ENCODE measurements at places on chromosomes 4 and X.
A peak's percentile ranks its signal among the peaks of the same experiment; 100 is the strongest.

- no peak for DNase-seq
These were observed 232.2 kb upstream of the UGT8 start for GRCh38 chr4:114366368-114366767.

DNA sequence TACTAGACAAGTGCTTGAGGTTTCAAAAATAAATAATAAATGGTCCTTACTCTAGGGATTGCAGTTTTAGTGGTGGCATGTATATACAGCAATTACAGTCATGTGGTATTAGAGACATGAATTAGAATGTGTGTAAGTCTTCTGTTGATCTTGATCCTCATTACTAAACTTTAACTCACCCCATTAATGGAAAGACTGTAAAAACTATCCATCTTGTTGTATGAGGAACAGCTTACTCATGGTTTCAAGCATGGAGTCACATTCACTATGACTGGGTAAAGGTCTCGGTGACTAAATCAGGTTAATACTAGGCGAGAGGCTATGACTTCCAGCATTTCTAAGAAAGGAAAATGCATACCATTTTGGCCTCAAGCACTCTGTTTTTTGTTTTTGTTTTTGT, 107.0 kb upstream of the HPGD start:
- no peak for DNase-seq

- DNase-seq = peak; percentile 19
These were observed 25.8 kb downstream of the TRIM75 start for GRCh38 chr4:165079476-165079875.

GRCh38 chrX:15985937-15986336, 131.3 kb upstream of the AP1S2 start:
- no peak for DNase-seq

GRCh38 chr4:89427782-89428181, 120.2 kb upstream of the GPRIN3 start:
- DNase-seq = no peak

- no peak for DNase-seq
These were observed 1.9 kb downstream of the MAGEB1 start for GRCh38 chrX:30248854-30249253.

GRCh38 chr4:6607368-6608055, 32.5 kb downstream of the MAN2B2 start:
- no peak for DNase-seq

GRCh38 chrX:40244980-40245379, 147.2 kb upstream of the BCOR start:
- peak; percentile 31 for DNase-seq

DNA sequence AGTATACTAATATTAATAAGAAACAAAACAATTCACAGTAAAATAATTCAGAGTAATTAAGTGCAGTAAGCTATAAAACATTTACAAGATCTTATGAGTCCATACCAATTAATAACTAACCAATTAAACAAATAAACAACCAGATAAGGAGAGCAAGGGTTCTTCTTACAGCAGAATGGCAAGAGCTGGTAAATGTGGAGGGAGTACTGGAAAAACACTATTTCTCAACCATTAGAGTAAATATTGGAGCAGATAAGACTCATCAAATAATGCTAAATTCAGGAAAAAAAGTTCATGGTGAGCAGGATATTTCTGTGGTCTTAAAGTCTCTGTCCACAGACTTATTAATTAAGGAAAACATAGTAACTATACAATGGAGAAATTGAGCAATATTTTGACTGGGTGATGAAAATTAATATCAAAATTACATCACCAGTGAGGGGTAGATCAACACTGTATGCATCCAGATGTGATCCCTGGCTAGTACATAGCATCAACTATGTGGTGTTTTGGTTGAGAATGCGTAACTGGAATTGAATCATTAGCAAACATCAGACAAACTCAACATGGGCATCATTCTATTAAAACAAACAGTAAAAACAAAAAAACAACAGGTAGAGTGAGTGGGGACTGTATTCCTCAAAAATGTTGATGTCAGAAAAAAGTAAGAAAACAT, 1376.7 kb downstream of the PCDH19 start:
- DNase-seq = no peak

GRCh38 chrX:22194660-22194945, 78.1 kb upstream of the CBLL2 start:
- no peak for DNase-seq

DNA sequence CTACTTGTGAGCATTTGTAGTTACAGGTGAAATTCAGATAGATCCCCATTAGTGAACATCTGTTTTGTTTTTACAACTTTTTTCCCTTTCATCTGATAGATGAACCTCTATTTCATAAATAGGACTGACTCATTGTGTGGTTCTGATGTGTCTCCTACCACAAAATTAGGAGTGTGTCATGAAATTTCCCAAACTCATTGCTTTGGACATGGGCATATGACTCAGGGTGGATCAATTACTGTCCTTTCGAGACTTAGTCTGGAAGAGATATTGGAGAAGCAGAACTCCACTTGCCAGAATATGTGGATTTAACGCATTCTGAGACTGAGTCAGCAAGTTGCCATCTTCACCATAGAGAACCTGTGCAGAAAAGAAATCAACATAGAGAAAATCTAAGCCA, 53.5 kb upstream of the PCDH10 start:
- DNase-seq = no peak

DNA sequence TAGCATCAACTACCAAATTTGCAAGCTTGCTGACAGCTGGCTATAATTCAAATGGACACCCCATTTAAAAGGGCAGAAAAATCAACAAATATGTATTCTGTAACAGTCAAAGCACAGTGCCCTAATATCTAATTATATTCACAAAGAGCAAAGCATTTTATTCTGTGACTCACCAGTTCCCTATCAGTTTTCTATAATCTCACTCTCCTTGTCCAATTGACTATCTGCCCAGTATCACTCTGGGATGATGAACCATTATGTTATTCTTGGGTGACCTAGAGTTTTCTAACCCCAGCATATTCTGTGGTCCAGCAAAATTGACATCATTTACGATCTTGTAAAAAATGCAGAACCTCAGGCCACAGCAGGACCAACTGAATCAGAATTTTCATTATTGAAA, 82.0 kb upstream of the FREM3 start:
- DNase-seq = no peak

GRCh38 chr4:85703096-85703495, 228.1 kb downstream of the ARHGAP24 start:
- DNase-seq = no peak

DNA sequence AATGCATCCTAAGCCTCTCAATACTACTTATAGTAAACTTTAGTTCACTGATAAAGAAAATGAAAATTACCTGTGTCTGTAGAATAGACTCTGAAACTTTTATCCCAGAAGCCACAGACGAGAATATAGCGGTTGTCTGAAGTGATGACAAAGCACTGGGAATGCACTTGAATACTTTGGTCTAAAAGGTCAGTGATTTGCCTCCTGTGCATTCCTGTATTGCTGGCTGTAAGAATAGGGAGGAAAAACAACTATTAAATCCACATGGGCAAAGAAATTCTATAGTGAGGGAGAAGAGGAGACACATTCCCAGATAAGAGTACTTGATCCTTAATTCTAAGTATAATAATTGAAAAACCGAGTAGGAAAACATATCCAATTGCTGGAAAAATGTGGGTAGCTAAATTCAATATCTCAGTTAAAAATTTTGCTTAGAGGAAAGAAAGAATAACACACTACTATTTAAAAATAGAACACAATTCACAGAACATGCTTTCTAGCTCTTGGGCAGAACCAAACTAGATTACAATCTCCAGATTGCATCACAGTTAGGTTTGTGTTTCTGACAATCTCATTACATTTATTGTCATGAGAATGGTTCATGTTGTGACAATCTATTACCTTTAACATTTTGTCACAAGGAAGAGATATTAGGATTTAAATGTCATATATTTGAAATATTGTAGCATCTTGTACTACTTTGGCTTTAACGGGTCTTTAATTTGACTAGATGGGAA, 232.1 kb downstream of the DCLK2 start:
- DNase-seq = no peak

- DNase-seq = no peak
These were observed 369.7 kb upstream of the TRAM1L1 start for GRCh38 chr4:117455088-117455487.

DNA sequence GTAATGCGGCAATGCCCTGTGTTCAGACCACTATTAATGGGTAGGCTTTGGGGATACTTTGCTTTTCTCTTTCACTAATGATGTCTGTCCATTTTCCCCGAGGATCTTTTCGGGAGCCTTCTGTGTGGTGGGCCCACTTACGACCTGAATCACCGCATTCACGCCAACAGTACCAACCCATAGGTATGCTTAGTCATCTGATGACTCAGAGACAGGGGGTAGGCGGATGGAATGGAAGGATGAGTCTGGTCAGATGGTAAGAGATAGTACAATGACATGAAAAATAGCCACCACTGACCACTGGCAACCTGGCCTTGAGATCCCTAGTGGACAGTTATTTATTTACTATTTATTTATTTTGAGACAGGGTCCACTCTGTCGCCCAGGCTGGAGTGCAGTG, 76.0 kb upstream of the DHRSX start:
- no peak for DNase-seq

- DNase-seq = peak; percentile 48
These were observed 8.5 kb downstream of the RAB9A start for GRCh38 chrX:13697455-13697854.

DNA sequence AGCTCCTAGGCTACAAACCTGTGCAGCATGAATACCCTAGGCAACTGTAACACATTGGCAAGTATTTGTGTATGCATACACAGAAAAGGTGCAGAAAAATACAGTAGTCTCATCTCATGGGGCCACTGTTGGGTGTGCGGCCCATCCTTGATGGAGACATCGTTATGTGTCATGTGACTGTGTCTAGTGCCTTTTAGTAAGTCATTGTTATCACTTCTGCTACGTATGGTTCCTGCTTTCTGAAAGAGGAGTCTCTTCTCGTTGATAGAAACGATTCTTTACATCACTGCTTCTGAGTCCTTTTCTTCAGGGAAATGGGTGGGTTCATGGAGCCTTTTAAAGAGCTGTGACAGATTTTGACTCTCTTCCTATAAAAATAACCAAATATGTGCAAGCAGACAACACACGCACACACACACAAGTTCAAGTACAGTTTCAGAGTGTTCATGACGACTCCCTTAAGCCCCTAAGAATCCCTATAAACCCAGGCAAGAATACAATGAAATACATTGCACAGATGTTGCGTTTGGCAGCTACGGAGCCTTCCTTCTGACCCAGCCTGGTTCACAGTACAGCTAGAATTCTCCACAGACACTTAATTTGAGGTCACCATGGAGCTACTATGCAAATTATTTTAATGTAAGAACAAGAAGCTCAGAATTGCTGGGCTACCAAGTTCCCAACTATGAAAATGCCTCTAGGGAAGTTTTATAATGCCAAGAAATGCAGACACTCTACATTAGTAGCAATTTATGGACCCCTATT, 10.2 kb upstream of the STK32B start:
- no peak for DNase-seq

DNA sequence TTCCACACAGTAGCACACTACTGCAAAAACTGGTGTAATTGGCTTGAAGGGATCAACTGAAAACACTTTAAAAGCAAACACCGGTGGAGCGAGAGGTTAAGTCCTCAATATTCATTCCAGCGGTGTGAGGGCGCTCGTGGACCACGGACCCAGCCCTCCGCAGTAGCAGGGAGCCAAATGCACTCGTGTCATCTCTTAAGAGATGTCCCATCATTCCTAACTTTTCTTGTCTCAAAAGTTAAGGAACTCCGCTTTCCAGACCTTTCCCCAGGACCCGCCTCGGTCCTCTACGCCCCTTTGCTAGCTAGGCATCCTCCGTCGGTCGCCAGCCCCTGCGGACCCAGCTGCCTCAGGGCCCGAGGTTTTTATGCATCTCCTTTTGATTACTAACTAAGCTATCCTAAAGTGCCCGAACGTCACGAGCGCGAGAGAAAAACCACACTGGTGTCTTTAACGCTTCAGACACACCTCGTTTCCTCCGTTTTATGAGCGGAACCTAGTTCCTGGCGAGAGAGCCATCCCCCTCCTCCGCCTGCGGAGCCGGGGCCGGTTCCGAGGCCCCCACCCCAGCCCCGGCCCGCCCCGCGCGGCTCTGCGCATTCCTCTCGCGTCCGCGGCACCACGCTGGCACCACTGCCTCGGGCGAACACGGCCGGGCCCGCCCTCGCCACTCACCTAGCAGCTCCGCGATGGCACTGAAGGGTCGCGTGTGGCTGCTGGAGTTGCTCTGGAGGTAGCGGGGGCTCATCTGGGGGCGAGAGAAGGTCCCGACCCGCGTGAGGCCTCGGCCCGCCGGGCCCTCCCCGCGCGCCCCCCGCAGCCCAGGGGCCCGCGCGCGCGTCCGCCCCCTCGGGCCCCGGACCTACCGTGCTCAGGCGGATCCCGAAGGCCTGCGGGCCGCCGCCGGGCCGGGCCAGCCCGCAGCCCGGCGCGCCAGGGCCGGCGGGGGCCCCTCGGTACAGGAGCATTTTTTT, 723 bp downstream of the MORC4 start:
- peak; percentile 79 for DNase-seq

GRCh38 chr4:22338796-22339195, 177.1 kb downstream of the ADGRA3 start:
- DNase-seq = no peak

- no peak for DNase-seq
These were observed 12.2 kb upstream of the IDS start for GRCh38 chrX:149517308-149517707.

GRCh38 chrX:10855845-10856244, 235.5 kb upstream of the MID1 start:
- no peak for DNase-seq

DNA sequence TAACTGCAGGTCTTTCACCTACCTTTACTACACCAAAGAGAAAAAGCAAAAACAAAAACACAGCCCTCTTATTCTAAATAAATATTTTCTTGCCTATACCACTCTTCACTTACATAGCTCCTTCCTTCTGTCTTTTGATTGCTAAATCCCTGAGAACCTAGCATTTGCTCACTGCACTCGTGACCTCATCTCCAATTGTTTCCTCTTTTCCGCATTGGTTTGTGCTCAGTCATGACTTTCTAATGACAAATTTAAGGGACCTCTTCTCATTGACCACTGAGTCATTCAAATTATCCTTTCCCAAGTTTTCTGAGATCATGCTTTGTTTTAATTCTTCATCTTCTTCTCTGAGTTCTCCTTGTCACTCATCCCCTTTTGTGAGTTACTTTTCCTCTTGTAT, 1697.1 kb downstream of the STIM2 start:
- DNase-seq = no peak

All from KBM-7 (cell line).